Mesothelial cell of epicardium (in vitro differentiated cells): ENCODE measurements at places on chromosomes 16 and 17.
A peak's percentile ranks its signal among the peaks of the same experiment; 100 is the strongest.

DNA sequence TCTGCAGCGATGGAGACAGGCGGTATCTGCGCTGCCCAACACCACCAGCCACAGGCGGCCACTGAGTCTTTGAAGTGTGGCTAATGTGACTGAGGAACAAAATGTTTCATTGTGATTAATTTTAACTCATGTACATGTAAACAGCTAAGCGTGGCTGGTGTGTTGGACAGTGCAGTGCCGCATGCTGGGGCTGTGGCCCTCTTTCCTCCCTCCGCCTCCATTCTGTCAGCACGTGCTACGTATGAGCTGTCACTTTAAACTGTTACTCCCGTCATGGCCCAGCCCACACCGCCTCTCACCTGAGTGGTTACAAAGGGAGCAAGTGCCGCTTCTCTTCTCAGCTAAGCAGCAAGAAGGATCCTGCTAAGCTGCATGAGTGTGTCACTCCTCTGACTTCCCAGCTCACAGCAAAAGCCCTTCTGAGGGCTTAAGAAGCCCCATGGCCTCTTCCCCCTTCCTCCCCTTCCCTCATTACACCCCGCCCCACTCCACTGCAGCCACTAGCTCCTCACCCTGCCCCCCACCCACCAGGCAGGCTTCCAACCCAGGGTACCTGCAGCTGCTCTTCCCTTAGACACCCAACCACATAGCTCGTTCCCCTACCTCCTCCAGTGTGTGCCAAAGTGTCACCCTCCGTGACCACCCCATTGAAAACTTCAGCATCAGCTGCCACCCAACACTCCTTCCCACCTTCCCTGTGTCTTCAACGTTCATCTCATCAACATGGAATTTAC, 15.0 kb downstream of the HASPIN start:
- no peak for DNase-seq
- no peak overlapping the region for H3K27ac ChIP-seq
- H3K36me3 ChIP-seq, result no peaks in the 10 kb centered on the region
- peaks cover 4% of the 10 kb centered on the region for H3K27me3 ChIP-seq

DNA sequence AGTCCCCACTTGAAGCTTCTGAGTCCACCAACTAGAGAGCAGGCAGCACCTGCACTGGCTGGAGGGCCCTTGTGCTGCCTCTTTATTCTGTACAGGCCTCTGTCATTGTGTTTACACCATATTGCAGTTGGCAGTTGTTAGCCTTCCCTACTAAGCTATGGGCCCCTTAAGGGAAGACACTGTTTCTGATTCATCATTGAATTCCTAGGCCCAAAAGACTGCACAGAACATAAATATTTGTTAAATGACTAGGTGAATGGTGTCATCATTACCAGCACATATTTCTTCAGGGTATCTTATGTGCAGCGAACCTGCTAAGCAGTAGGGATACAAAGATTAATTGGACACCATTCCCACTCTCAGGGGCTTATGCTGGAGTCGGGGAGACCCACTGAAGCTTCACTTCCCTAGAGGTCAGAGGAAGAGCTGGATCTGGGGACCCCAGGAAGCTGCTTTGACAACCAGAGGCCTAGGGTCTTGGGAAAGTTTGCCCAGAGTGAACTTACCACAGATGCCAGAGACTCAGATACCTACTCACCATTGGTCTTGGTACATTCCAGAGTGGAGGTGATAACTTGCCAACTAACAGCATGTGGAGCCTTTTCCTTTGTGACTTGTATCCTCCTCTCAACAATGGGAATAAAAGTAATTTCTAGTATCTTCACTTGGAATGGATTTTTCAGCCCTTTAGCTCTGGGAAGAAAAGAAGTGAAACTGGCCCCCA, 28.7 kb upstream of the DDX52 start:
- H3K36me3 ChIP-seq, result no peaks in the 10 kb centered on the region
- no peak overlapping the region for H3K4me3 ChIP-seq
- H3K27me3 ChIP-seq, result no peaks in the 10 kb centered on the region
- peak overlapping the region; percentile 58 for H3K27ac ChIP-seq

DNA sequence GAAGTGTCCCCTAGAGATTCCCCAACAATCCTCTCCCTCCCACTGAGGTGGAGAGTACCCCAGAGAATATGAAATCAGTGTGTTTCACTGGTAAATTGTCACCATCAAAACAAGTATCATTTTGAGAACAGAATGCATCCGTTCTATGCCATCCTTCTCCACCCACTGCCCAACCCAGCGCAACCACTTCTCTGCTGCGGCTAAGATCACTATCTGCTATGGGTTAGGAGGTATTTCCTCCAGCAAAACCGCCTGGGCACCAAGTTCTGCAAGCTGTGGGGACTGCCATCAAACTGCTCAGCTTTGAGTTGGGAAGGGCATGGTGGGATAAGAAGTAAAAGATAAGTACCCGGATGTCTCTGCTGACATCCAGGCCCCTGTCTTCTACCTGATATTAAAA, 24.4 kb downstream of the CNTNAP1 start:
- H3K4me3 ChIP-seq, result no peak overlapping the region
- peaks cover 44% of the 10 kb centered on the region for H3K36me3 ChIP-seq
- no peaks in the 10 kb centered on the region for H3K4me1 ChIP-seq
- DNase-seq, result no peak
- no peak overlapping the region for H3K27ac ChIP-seq
- no peaks in the 10 kb centered on the region for H3K27me3 ChIP-seq

DNA sequence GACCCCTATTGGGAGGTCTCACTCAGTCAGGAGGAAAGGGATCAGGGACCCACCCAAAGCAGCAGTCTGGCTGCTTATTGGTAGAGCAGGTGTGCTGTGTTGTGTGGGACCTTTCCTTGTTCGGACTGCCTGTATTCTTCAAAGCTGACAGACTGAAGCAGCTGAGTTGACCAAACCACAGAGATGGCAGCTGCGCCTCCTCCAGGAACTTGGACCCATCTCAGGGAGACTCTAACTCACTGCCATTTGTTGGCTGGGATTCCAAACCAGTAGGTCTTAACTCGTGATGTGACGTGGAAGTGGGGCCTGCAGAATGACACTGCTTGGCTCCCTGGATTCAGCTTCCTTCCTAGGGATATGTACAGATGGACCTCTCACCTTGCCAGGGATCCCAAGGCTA, 9.6 kb upstream of the UQCRC2 start:
- H3K27ac ChIP-seq, result no peak overlapping the region
- H3K27me3 ChIP-seq, result peaks cover 59% of the 10 kb centered on the region
- H3K36me3 ChIP-seq, result no peaks in the 10 kb centered on the region
- H3K4me3 ChIP-seq, result no peak overlapping the region
- H3K4me1 ChIP-seq, result no peaks in the 10 kb centered on the region

DNA sequence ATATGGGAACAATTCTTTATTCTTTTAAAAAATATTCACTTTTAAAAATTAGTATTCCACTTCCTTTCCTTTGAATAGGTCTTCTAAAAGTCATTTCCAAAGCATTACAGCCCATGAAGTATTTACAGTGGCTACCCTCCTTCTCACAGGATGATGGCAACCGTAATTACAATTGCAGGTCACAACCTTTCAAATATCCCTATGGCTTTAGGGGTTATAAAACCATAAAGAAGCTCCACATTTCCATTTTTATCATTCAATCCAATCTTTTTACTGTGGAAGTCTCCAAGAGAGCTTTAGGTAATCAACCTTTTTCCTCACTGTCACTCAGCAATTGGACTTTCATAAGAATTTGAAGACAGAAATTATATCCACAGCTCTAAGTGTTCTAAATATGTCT, 488.9 kb upstream of the CA10 start:
- H3K4me1 ChIP-seq, result no peaks in the 10 kb centered on the region
- no peaks in the 10 kb centered on the region for H3K36me3 ChIP-seq
- H3K4me3 ChIP-seq, result no peak overlapping the region

GRCh38 chr17:21119247-21119918, 7.4 kb upstream of the DHRS7B start:
- H3K27ac ChIP-seq, result no peak overlapping the region
- peak; percentile 27 for DNase-seq
- H3K4me3 ChIP-seq, result peak overlapping the region; percentile 20

DNA sequence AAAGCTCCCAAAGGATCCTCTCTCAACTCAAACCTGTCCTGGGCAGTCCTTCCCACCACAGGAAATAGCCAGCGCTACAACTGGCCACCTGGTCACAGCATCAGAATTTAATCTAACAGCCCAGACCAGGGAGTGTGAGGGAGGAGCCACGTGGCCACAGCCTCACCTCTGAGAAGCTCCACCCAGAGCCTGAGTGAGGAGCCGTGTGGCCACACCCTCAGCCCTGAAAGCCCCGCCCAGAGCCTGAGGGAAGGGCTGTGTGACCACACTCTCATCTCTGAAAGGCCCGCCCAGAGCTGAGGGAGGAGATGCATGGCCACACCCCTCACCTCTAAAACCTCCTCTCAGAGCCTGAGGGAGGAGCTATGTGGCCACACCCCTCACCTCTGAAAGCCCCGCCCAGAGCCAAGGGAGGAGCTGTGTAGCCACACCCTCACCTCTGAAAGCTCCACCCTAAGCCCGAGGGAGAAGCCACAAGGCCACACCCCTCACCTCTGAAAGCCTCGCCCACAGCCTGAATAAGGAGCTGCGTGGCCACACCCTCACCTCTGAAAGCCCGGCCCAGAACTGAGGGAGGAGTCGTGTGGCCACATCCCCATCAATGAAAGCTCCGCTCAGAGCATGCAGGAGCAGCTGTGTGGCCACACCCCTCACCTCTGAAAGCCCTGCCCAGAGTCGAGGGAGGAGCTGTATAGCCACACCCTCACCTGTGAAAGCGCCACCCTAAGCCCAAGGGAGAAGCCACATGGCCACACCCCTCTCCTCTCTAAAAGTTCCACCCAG, 28.6 kb downstream of the SLC38A8 start:
- H3K27ac ChIP-seq, result no peak overlapping the region
- no peaks in the 10 kb centered on the region for H3K4me1 ChIP-seq
- no peaks in the 10 kb centered on the region for H3K36me3 ChIP-seq
- no peaks in the 10 kb centered on the region for H3K27me3 ChIP-seq
- no peak overlapping the region for H3K4me3 ChIP-seq
- peak; percentile 62 for DNase-seq

DNA sequence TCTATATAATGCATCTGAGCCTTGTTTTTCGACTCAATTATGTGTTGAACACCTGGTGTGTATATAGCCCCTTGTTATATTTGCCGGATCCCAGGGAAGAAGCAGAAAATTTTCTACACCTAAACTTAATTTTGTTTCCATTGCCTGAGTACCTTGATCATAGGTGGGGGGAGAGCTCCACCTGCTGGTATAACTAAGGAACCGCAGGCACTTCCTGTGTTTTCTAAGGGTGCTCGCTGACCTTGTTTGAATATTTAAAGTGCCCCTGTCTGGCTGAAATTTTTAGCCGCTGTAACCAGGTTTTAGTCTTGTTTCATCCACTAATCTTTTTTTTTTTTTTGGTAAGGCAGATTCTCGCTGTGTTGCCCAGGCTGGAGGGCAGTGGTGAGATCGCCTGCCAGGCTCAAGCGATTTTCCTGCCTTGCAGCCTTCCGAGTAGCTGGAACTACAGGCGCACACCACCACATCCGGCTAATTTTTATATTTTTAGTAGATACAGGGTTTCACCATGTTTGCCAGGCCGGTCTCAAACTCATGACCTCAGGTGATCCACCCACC, 6.5 kb upstream of the NUBP1 start:
- H3K36me3 ChIP-seq, result peaks cover 2% of the 10 kb centered on the region
- H3K27me3 ChIP-seq, result no peaks in the 10 kb centered on the region
- H3K27ac ChIP-seq, result peak overlapping the region; percentile 30
- H3K4me1 ChIP-seq, result peaks cover 15% of the 10 kb centered on the region

DNA sequence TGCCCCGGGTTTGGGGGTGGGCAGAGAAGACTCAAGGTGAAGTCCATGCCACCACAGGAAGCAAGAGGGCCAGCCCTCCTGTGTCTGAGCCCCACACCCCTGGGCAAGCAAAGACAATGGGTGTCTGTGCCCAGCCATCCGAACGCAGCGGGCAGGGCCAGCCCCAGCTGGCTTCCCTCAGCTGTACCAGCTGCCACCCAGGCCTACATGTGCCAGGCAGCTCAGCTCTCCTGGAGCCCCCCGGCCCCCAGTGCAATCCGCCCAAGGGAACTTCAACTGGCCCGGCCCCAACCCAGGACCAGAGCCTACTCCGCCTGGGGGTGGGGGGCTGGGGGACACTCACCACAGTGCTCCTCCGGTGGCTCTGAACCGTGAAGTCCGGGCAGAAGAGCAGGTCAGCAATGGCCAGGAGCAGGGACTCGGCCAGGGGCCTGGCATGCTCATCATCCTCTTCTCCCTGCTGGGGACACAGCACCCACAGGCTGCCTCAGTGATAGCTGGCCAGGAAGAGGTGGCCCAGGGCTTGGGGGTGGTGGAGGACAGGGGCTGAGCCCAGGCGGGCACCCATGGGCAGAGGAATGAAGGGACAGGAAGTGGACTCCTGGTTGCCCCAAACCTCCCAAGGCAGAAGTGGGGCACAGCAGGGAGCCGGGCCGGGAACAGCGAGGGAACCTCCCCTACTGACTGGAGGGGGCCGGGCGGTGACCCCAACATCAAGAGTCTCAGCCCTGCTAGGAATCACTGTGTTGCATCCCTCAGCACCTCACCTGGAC, 9.8 kb downstream of the HID1 start:
- peaks cover 4% of the 10 kb centered on the region for H3K27me3 ChIP-seq
- H3K4me3 ChIP-seq, result no peak overlapping the region
- no peak for DNase-seq
- H3K27ac ChIP-seq, result no peak overlapping the region
- no peaks in the 10 kb centered on the region for H3K36me3 ChIP-seq
